ENCODE measurements at places on chromosomes 11 and 22. TPM values are rescaled to one million over a fixed set of nuclear protein-coding genes. Genes with fewer than 3 reads are reported as not detected.

GRCh38 chr11:1305063-1305495, 4.4 kb downstream of the TOLLIP start:
- no peak for DNase-seq

- no peak for DNase-seq
These were observed 30.9 kb upstream of the CREB3L1 start for GRCh38 chr11:46246521-46246920.

The OOSP4B gene
- total RNA-seq: not detected

The FXYD2 gene
- 3.6 TPM for total RNA-seq

DNA sequence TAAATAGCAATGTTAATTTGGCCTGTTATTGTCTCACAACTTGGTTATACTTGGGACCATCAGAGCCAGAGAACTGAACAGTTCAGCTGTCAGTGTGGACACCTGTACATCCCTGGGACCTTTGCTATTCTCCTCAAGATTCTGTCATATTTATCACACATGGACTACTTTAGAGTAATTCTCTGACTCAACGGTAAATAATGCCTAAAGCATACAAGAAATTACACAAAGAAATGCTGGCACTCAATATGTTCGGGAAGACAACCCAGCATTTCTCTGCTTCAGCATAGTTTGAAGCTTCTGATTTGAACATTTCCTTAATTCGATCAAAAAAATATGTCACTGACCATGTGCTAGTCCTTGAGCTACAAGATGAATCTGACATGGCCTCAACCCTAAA, 34.6 kb upstream of the MMP13 start:
- DNase-seq: no peak

GRCh38 chr11:70397336-70397982, 870 bp upstream of the CTTN start:
- DNase-seq: no peak

GRCh38 chr11:22163394-22163797, 29.5 kb upstream of the ANO5 start:
- no peak for DNase-seq

- no peak for DNase-seq
These were observed 37.9 kb upstream of the NUP160 start for GRCh38 chr11:47886096-47886495.

DNA sequence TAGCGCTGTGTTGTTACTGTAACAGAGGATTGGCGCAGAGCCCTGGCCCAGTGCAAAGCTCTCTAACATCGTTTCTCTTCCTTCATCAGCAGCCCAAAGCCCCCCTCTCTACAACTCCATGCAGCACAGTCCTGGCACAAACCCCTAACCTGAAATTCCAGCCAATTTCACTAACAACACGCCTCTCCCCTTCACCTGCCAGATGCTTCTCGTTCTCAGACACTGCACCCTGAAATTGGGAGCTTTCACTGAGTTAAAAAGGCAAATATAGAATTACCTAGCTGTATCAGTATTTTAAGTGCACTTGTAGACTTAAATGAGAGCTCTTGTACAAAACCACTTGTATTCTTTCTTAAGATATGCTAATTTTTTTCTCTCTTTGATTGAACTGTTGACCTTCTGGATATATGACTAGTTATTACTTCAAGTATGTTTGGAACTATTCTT, 16.3 kb downstream of the GRAP2 start:
- no peak for DNase-seq

DNA sequence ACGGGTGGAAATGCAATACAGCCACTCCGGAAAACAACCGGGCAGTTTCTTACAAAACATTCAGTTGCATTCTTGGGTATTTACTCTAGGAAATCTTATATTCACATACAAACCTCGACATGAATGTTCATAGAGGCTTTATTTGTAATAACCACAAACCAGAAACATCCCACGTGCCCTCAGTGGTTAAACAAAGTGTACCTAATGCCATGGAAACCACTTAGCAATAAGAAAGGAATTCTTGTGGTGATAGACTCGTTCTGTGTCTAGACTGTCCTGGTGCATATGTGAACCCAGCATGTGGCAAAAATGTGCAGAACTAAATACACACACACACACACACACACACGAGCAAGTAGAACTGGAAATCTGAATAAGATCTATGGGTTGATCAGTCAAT, 1073.3 kb downstream of the TBC1D22A start:
- DNase-seq: no peak

The NTM gene
- 16.1 TPM for total RNA-seq

The SERPING1 gene
- total RNA-seq: 774 TPM

- no peak for DNase-seq
These were observed 705.4 kb upstream of the TENM4 start for GRCh38 chr11:80146232-80146631.

GRCh38 chr11:33377412-33378370, 120.5 kb downstream of the HIPK3 start:
- no peak for DNase-seq

- no peak for DNase-seq
These were observed 55.1 kb upstream of the CD82 start for GRCh38 chr11:44510372-44510771.

The SPON1 gene
- 131 TPM for total RNA-seq

GRCh38 chr11:24932110-24933000, 435.5 kb downstream of the LUZP2 start:
- no peak for DNase-seq

GRCh38 chr22:22156348-22156715, 88.3 kb upstream of the VPREB1 start:
- no peak for DNase-seq

DNA sequence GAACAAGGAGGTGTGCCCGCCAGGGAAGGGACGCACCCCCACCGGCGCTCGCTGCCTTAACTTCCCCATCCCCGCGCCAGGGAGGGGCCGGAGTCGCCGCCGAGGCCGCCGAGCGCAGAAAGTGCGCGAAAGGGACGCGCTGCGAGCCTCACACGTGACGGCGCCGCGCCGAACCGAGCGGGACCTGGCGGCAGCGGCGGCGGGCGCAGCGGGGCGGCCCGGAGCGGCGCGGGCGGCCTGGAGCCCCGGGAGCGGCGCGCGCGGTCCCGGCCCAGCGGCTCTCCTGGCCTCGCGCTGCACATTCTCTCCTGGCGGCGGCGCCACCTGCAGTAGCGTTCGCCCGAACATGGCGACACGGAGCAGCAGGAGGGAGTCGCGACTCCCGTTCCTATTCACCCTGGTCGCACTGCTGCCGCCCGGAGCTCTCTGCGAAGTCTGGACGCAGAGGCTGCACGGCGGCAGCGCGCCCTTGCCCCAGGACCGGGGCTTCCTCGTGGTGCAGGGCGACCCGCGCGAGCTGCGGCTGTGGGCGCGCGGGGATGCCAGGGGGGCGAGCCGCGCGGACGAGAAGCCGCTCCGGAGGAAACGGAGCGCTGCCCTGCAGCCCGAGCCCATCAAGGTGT, at the start of gene SORL1:
Gene SORL1, plus strand, starts transcription at position 329 of the 623 bp plus-strand sequence. Its CDS starts 18 bp downstream, at position 347.
- DNase-seq: peak; percentile 89

DNA sequence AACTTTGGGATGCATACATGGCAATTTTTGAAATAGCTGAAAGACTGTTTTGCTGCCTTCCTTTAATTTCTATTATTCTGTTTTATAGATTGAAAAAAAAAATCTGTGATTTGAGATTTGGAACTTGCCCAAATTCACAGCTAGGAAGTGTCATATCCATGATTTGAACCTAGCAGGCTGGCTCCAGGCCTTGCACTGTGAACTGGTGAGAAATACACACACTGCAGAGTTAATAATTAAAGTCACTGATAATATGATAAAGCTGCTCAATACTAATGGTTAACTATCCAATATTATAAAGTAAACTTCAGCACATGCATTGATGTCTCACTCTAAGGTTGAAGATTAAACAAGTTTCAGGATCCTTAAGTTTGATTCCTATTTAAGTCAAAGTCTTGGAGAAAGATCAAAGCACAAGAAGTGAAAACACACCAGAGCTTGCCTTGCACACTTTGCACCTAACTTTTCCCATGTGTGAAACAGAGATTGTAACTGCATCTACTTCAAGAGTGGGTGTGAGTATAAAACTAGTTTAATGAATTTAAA, 150.6 kb upstream of the CCDC179 start:
- no peak for DNase-seq

GRCh38 chr11:35133656-35134055, 5.3 kb upstream of the CD44 start:
- DNase-seq: no peak

- no peak for DNase-seq
These were observed 27.8 kb upstream of the ELFN2 start for GRCh38 chr22:37454857-37455686.

The TENM4 gene
- 7.4 TPM for total RNA-seq

The FAM83F gene
- 0.42 TPM for total RNA-seq

- DNase-seq: peak; percentile 87
These were observed 430 bp downstream of the CDC42EP1 start for GRCh38 chr22:37560608-37561211.

The BDNF gene
- 35.7 TPM for total RNA-seq

GRCh38 chr11:131938351-131938751, 567.9 kb downstream of the NTM start:
- DNase-seq: no peak

The TRPC6 gene
- 2.7 TPM for total RNA-seq

The MGAT3 gene
- total RNA-seq: 2.3 TPM

DNA sequence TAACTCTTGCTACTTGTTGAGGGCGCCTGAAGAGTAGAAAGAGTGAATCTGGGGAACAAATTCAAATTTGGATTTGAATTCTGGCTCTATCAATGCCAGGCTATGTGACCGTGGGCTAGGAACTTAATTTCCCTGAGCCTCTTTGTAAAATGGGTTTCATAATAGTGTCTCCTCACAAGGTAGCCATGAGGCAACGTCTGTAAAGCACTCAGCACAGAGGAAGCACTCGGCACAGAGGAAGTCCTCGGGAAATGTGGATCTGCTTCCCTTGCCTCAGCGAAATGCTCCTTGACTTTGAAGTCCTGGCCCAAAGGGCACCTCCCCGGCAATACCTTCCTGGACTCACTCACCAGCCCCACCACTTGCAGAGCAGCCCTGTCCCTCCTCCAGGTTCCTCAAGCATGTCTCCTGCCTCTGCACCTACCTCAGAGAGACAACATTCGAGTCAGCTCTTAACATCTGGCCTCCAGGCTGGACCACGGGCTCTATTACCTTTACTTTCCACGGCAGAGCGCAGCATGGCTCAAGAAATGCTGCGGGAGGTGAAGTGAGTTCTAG, 17.7 kb downstream of the CD6 start:
- no peak for DNase-seq

The PUS3 gene
- 7.1 TPM for total RNA-seq

- peak; percentile 59 for DNase-seq
These were observed 14.5 kb downstream of the MYEOV start for GRCh38 chr11:69308491-69308911.

The ACR gene
- total RNA-seq: 0.65 TPM

- DNase-seq: peak; percentile 89
These were observed 57.0 kb downstream of the LRRC74B start for GRCh38 chr22:21102659-21103267.

- no peak for DNase-seq
These were observed 97.9 kb upstream of the CTSC start for GRCh38 chr11:88435415-88435814.

The TMEM151A gene
- not detected for total RNA-seq

GRCh38 chr22:31179345-31179744, 19.4 kb downstream of the RNF185 start:
- DNase-seq: no peak

GRCh38 chr11:37317803-37318202, 719.8 kb upstream of the RAG2 start:
- DNase-seq: no peak

DNA sequence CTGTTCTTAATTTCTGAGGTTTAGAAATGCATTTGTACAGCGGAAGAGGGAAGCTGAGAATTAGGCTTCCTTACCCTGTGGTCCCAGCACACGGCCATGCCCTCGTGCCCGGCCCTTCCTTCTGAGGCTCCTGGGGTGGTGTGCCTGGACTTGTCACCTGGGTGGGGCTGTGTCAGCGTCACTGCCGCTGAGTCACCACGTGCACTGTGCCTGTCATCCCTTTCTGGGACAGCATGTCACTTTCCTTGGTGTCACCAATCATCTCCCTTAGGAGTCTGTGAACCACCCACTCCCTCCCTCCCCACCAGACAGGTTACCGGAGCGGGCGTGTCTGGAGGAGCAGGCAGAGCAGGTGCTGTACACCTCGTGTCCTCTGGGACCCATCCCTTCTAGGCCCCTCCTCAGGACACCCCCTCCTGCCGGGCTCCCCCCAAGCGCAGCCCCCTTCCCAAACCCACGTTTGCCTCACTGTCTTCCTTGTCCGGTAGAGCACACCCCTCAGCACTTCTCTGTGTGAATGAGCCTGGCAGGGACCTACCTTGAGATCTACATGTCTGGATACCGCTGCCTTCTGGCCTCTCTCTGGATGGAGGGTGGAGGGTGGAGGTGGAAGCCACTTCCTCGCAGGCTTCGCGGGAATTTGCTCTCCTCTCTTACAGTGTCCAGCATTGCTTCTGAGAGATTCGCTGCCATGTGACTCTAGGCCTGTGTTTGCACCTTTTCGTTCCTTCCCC, 367.6 kb downstream of the TBC1D22A start:
- DNase-seq: peak; percentile 42

GRCh38 chr11:88301488-88302140, 35.9 kb downstream of the CTSC start:
- no peak for DNase-seq

The IL10RA gene
- total RNA-seq: 12.1 TPM

- no peak for DNase-seq
These were observed 7.5 kb downstream of the HMBS start for GRCh38 chr11:119091966-119092879.

- DNase-seq: no peak
These were observed 26.1 kb downstream of the TCIRG1 start for GRCh38 chr11:68064926-68065325.

GRCh38 chr11:85170184-85170583, 457.0 kb downstream of the DLG2 start:
- no peak for DNase-seq
